DMS53 (cell line): ENCODE measurements at places on chromosomes 6 and 20.

DNA sequence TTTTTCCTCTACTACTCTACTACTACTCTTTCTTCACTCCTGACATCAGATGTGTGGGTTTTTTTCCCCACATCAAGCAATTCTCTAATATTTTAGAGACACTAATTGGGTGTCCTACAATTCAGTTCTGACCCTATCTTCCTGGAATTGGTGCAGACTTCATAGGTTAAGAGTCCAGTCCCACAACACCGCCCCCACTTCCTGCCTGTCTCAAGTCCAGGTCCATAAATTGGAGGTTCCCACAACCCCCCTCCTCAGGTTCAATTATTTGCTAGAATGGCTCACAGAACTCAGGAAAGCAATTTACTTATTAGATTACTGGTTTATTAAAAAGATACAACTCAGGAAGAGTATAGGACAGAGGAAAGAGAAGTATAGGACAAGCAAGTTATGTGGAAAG is 25.7 kb upstream of the SLC2A12 start:
- DNase-seq: no peak

- DNase-seq: no peak
These were observed 38.4 kb downstream of the PPP1R3G start for GRCh38 chr6:5123296-5124143.

DNA sequence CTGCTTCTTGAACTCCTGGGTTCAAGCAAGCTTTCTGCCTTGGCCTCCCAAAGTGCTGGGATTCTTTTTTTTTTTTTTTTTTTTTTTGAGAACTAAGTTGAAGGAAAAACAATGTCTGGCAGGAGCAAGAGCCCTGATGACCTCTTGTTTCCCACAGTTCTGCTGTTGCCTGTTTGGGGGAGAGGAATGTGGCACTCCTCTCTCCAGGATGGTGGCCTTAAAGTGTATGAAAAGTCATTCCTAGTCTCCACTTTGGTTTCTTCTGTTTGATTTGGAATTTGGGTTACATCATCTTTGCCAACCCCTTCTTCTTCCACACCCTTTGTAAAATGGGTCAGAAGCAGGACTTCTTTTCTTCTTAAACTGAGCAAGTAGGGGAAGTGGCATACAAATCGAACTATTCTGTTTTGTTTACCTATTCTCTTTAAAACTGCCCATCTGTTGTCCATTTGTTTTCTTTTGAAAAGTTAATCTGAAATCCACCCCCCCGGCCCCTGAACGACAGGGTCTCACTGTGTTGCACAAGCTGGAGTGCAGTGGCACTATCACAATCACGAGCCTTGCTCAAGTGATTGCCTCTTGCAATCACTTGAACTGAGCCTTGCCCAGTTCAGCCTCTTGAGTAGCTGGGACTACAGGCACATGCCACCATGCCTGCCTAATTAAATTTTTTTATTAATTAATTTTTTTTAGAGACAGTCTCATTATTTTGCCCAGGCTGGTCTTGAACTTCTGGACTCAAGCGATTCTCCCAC is 11.3 kb downstream of the CARMIL1 start:
- no peak for DNase-seq

DNA sequence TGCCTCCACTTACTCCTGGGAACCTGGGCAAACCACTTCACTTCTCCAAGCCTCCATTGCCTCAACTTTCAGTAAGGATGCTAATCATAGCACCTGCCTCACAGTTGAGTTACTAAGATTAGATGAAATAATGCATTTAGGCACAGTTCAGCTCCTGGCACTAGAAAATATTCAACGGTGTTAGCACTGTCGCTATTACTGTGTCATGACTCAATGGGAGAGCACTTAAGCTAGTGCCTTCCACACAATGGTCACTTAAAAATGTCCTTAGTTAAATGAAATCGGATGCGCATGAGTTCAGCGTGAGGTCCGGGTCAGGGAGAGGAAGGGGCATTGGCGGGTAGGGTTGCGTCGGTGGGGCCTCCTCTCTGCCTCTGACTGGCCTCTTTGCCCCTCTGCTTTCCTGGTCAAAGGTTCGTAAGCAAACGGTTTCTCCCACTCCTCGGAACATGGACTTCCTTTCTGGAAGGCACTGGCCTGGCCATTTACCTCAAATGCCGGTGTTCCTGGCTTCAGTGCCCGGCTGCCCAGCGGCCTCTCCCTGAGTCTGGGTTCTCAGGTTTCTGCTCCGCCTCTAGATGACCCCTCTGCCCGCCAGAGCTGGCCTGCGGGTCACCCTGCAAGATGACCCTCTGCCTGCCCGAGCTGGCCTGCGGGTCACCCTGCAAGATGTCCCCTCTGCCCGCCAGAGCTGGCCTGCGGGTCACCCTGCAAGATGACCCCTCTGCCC is 123.8 kb upstream of the QKI start:
- DNase-seq: no peak

DNA sequence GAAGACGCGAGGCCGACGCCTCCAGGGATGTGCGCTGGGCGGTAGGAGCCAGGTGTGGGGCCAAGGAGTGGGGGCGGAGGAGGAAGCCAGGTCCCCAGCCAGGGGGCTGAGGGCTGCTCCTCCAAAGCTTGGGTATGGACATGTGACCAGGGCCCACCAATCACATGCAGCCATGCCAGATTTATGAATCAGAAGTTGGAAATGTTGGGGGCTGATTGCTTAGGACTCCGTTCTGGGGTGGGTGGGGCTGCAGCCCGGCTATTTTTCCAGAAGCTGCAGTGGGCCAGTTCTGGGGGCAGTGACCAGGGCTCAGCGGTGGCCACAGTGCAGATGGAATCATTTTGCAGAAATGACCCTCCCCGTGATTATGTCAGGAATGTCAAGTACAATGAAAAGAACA is 96.0 kb downstream of the CEBPB start:
- DNase-seq: no peak

DNA sequence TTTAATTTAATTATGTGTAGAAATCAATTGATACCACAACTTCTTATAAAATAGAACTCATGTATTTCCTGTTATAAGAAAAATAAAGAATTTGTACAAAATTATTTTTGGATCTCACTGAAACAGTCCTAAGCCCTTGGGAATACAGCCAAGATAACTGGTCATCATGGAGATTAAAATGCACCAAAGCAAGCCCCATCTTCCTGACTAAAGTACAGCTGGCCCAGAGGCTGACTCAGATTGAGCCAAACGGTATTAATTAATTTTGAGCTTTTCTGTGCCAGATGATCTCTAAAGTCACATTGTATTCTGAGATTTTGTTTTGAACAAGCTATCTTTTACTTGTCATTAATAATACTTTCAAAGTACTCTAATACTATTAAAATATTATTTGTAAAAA is 978.5 kb downstream of the TBC1D32 start:
- DNase-seq: no peak
